ENCODE measurements at places on chromosomes 11 and 22.

DNA sequence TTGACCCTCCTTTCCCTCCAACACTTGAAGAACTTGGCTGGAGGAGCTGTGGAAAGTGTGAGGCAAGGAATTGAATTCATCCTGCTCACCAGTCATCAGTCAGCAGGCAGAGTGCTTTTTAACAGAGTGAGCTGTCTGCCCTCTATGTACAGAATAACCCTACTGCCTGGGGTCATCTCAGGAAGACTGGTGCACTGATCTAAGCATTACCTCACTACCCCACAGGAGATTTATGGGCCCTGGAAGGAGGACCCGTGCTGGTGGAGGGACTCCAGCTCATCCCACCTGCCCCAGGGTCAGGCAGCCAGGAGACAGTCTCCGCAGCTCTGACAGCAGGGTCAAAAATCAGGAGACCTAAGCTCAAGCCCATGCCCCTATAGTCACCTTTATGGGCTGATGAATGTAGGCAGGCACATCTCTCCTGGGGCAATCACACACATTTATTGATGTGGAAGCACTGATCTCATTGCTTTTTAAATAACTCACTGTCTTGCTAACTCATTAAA, 270.8 kb upstream of the SESN3 start:
- no peak for DNase-seq

DNA sequence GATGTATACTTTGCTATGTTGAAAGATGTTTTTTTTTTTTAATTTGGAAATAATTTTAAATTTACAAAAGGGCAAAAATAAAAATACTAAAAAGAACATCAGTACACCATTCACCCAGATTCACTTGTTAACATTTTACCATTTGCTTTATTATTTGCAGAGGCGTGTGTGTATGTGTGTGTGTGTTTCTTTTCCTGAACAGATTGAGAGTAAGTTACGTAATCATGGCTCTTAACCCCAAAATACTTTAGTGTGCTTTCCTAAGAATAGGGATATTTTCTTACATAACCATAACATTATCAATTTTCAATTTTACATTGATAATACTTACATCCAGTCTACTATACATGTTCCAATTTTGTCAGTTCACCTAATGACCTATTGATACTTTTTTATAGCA, 91.5 kb upstream of the HORMAD2 start:
- DNase-seq = no peak

DNA sequence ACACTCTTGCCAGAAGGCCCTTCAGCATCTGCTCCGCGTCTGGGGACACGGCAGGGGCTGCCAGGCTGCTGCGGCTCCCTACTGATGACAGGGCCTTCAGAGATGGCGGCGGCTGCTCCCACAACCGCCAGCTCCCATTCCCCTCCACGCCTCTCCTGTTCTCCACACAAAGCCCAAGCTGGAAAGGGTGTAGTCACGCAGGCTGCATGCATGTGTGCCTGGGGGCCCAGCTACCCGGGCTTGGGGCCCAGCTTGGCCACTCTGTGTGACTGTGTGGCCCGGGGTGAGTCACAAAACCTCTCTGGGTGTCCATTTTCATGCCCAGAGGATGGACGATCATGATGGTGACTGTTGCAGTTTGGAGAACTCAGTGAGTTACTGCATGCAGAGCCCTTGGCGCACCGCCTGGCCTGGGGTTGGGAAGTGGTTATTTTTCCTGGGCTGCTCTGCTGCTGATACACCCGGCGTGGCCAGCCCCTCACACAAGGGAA, 31.7 kb upstream of the PARVB start:
- no peak for DNase-seq

- no peak for DNase-seq
These were observed 9.2 kb upstream of the FGF3 start for GRCh38 chr11:69828276-69828970.

DNA sequence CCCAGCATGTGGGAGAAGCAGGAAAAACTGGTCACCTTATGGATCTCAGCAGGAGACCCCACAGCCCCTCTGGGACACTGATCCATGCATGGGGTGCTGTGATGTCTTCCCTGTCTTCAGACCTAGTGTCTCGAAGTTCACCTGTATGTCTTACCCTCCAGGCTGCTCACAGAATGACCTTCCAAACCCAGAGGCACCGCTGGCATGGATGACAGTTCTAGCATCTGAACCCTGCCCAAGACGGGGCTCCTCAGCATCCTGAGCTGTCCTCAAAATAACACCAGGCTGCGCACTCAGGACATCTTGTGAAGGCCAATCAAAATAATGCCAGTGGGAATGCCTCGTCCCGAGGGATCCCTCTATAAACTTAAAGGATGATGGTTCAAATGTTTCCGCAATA, 824.9 kb downstream of the TBC1D22A start:
- no peak for DNase-seq

- DNase-seq = no peak
These were observed 343.8 kb upstream of the ANO3 start for GRCh38 chr11:25988178-25988577.

- DNase-seq = no peak
These were observed 602 bp upstream of the AQP11 start for GRCh38 chr11:77589181-77589520.

DNA sequence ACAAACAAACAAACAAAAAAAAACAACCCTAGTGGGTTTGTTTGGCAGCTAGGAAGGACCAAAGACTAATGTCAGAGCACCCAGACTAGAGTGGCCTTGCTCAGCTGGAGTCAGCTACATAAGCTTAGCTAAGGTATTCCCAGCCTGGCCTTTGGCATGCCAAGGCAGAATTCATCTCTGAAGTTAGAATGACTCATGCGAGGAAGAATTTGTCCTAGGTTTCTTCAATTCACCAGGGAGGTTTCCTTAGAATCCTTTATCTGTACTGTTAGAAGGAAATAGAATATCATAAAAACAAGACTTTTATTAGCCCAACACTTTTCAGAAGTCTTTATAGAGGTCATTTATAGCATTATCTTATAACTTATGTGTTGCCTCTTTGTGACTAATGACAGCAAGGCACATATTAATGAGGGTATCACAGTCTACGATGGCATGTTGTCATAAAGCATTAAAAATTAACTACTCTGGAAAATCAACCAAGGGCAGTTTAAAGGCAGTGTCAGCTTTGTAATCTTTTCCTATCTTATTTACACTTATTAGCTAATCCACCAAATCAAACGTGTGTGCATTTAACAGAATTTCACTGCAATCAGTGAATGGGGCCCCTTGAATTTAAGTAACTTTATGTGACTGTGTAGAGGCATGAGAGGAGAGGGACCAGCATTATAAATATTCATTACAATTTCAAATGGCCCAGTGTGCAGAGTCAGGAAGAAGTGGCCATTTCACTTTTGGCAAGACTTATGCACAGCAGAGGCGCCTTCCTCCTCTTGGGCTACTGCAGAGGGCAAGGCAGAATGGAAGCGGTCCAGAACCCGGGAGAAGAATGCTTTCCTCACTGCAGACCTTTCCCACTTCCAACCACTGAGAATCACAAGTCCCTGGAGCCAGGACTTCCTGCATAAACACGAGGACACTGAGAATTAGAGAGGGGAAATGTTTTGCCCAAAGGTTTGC, 36.3 kb downstream of the SLC5A1 start:
- DNase-seq = no peak

GRCh38 chr22:43267332-43267980, 75.7 kb downstream of the SCUBE1 start:
- DNase-seq = no peak

- DNase-seq = no peak
These were observed 70.3 kb downstream of the SCUBE1 start for GRCh38 chr22:43272869-43273318.

GRCh38 chr11:103453915-103454709, 344.9 kb downstream of the DYNC2H1 start:
- no peak for DNase-seq

GRCh38 chr11:36467916-36468315, 42.2 kb downstream of the TRAF6 start:
- DNase-seq = no peak

GRCh38 chr22:31321421-31321820, 24.7 kb downstream of the PATZ1 start:
- no peak for DNase-seq

DNA sequence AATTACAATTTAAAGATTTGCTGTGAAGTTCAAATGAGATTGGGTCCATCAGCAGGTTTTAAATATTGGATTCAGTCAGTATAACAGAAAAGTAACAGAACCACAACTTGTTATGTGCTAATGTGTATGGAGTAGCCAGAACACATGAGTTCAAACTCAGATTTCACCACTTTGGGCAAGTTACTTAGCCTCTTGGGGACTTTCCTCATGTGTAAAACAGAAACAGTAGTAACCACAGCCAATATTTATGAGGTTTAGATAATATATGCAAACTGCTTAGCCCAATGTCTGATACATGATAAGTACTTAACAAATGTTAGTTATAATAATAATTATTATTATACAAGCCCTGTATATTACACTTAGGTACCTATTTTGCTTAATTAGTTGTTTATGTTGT, 21.8 kb upstream of the SLC5A12 start:
- no peak for DNase-seq

- DNase-seq = no peak
These were observed 12.6 kb upstream of the FJX1 start for GRCh38 chr11:35605706-35606105.

- DNase-seq = no peak
These were observed 137.2 kb downstream of the GRIK4 start for GRCh38 chr11:120648771-120649170.

- no peak for DNase-seq
These were observed 11.2 kb upstream of the SF1 start for GRCh38 chr11:64789331-64790204.

DNA sequence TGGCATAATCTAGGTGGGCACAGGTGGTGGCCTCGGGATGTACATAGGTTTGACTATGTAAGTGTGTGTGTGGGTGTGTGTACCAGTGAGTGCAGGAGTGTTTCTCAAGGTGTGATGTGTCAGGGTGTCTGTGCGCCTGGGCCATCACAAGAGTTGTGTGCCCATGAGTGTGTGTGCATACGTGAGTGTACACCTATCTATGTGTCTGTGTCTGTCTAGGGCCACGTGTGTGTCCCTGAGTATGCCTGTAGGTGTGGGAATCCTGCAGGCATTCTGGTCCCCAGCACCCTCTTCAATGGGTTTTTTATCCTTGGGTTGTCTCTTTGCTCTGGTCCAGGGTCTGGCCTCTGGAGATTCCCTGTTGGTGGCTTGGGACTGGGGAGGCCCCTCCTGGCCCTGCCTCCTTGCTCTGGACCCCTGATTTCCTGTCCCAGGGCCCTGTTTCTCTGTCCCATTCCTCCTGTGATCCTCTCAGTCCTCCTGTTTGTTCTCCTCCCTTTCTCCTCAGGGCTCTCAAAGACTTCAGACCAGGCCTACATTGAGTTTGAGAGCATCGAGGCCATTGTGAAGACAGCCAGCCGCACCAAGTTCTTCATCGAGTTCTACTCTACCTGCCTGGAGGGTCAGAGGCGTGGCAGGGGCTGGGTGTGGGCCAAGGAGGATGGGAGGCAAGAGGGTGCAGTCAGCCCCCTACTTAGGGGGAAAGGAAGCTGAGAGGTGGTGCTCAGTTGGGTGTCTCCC, 9.4 kb downstream of the INPPL1 start:
- no peak for DNase-seq

DNA sequence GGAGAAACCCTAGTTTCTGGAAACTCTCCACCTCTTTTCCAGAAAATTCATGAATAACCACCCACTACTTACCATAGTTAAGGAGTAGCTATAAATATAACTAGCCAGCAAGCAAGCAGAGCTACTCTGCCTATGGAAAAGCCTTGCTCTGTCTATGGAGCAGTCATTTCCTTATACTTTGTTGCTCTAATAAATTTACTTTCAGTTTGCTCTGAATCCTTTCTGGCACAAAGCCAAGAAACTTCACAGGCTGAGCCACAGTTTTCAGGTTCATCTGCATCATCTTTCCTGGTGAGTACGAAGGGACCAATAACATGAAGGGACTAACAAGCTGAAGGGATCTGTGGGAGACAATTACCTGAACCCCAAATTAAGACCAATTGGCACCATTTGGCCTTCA, 4.6 kb downstream of the OR4C45 start:
- no peak for DNase-seq

- DNase-seq = no peak
These were observed 377.8 kb upstream of the CCDC90B start for GRCh38 chr11:83663988-83664387.

DNA sequence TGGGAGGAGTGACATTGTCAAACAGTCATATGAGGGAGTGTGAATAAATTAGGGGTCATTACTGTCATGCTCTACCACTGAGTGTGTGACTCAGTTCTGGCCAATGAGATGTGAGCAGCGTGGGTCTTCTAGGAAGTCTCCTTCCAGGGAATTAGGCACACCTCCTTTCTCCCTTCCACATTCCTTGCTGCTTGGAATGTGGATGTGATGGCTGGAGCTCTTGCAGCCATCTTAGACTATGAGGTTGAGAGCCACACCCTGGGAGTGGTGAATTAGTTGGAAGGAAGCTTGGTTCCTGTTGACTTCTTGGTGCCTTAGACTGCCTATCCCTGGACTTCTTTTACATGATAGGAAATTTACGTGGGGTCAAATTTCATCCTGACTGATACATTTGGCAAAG, 36.5 kb upstream of the SMIM38 start:
- DNase-seq = no peak

DNA sequence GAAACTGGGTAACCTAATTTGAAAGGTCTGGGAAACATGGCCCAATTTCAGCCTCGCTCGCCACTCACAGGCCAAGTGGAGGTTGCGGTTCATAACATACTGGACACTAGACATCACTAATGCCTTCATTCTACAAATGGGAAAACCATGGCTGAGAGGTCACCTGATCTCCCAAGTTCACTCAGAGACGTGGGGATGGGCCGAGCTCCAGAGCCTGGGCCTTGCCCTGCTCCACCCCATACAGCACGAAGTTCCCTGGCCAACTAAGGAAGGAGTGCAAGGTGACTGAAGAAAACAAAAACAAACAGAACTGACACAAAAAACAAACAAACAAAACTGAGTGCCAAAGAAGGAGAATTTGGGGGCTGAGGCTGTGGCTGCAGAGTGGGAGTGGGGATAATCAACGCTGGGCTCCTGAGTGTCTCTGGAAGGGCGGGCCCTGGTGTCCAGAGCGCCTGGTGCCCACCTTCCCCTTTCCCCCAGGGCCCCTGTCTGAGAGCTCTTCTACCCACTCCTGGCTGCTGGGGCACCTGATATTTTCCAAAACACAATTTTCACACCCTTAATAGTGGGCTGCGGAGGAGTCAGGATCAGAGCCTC, 46.5 kb upstream of the ADA2 start:
- DNase-seq = no peak

DNA sequence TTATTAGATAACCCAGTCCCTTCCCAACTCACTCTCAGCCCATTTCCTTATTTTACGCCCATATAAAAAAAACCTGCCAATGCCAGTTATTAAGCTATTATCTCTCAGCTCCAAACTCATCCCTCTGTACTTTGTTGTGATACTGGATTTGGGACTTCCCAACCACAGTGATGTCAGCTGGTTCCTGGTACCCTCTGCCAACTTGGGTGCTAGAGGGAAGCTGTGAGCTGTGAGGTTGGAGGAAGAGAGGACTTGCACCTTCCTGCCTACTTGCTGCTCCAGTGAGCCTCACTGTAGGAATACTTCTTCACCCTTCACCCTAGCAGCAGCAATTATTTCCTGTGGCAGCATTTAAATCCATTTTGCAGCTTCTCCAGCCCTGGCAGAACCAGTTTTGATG, 19.2 kb upstream of the CSF2RB start:
- DNase-seq = no peak

GRCh38 chr11:120179057-120179672, 31.7 kb upstream of the OAF start:
- DNase-seq = no peak

- DNase-seq = no peak
These were observed 1.5 kb downstream of the DBX1 start for GRCh38 chr11:20158597-20159257.
